Liver (tissue), 10 donors: ENCODE measurements at places on chromosomes 5 and 9. TPM values are rescaled to one million over a fixed set of nuclear protein-coding genes. Genes with fewer than 3 reads are reported as not detected.

TAS2R1 gene
- total RNA-seq: not detected

TERT gene
- total RNA-seq: 0.14 TPM

AOPEP gene
- total RNA-seq: 77.1 TPM

TAF11L10 gene
- not detected for total RNA-seq

BHMT2 gene
- 374 TPM for total RNA-seq

MACIR gene
- total RNA-seq: 0.84 TPM

TMEM174 gene
- total RNA-seq: not detected

HAPLN1 gene
- total RNA-seq: 1.3 TPM

TCERG1 gene
- 26.6 TPM for total RNA-seq

REEP5 gene
- total RNA-seq: 42.4 TPM

TMEM215 gene
- total RNA-seq: not detected

SIT1 gene
- total RNA-seq: 0.25 TPM

DDX4 gene
- total RNA-seq: not detected

BTNL9 gene
- 1.4 TPM for total RNA-seq

SLC46A2 gene
- 0.17 TPM for total RNA-seq

TEX53 gene
- total RNA-seq: not detected

LHX3 gene
- total RNA-seq: not detected

SPINK6 gene
- total RNA-seq: not detected

MTAP gene
- 12.9 TPM for total RNA-seq

SLC34A3 gene
- total RNA-seq: not detected

FAM221B gene
- total RNA-seq: not detected

PTPRD gene
- total RNA-seq: 2.4 TPM

MCIDAS gene
- not detected for total RNA-seq

PPP2CA gene
- 71.6 TPM for total RNA-seq

SLC6A7 gene
- not detected for total RNA-seq

PSAT1 gene
- total RNA-seq: 28.0 TPM

DMGDH gene
- 130 TPM for total RNA-seq

IFNK gene
- total RNA-seq: not detected

SMIM32 gene
- total RNA-seq: not detected

LAMC3 gene
- 5.9 TPM for total RNA-seq

PRR16 gene
- 0.42 TPM for total RNA-seq

CD74 gene
- 176 TPM for total RNA-seq
